ENCODE measurements at places on chromosomes 1 and 21.

GRCh38 chr1:171748651-171749050 is 6.8 kb upstream of the VAMP4 start:
- DNase-seq, result no peak

- no peak for DNase-seq
These were observed 82.6 kb upstream of the GALNT2 start for GRCh38 chr1:229984310-229984991.

GRCh38 chr1:187443939-187444338 is 615.2 kb downstream of the PLA2G4A start:
- DNase-seq, result no peak

- DNase-seq, result no peak
These were observed 4.4 kb downstream of the ST3GAL3 start for GRCh38 chr1:43711524-43712386.

GRCh38 chr21:40242586-40243265 is 375.5 kb downstream of the PCP4 start:
- no peak for DNase-seq

DNA sequence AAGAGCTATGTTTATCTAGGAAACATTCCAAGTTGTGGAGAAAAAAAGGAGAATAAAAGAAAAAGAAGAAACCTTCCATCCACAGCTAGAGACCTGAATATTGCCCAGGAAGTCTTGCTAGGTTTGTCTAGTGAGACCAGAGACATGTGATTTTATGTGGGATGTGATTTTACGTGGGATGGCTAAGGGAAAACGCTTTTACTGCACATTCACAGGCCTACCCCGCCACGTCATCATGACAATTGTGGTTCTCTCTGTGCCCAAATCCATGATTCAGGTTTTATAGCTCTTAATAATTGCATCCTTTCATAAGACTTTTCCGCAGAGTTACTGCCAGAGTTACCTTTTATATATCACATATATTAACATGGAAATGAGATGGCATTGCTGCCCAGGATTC is 86.4 kb upstream of the SSX2IP start:
- DNase-seq, result no peak

DNA sequence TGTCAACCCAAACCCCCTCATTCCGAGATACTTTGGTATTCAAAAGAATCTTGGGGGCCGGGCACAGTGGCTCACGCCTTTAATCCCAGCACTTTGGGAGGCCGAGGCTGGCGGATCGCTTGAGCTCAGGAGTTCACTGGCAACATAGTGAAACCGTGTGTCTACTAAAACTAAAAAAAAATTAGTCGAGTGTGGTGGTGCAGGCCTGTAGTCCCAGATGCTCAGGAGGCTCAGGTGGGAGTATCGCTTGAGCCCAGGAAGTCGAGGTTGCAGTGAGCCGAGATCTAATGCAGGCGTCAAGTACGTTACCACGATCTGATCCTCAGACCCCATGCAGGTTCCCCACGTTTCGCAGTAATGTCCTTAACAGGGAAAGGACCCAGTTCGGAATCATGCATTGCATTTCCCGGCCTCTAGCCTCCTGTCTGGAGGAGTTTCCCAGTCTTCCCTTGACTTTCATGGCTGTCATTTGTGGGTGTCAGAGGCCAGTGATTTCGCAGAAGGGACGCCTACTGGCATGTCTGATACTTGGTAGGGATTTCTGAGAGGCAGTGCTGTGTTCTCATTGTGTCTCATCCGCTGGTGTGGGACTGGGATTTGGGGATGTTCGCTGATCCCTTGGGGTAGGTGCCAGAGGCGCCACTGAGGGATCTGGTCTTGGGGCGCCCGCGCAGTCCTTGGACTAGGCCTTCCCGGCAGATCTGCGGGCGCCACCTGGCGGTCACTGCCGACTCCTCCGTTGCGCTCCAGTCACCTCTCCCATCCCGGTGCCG is 39.3 kb upstream of the HMGN1 start:
- DNase-seq, result peak; percentile 82

DNA sequence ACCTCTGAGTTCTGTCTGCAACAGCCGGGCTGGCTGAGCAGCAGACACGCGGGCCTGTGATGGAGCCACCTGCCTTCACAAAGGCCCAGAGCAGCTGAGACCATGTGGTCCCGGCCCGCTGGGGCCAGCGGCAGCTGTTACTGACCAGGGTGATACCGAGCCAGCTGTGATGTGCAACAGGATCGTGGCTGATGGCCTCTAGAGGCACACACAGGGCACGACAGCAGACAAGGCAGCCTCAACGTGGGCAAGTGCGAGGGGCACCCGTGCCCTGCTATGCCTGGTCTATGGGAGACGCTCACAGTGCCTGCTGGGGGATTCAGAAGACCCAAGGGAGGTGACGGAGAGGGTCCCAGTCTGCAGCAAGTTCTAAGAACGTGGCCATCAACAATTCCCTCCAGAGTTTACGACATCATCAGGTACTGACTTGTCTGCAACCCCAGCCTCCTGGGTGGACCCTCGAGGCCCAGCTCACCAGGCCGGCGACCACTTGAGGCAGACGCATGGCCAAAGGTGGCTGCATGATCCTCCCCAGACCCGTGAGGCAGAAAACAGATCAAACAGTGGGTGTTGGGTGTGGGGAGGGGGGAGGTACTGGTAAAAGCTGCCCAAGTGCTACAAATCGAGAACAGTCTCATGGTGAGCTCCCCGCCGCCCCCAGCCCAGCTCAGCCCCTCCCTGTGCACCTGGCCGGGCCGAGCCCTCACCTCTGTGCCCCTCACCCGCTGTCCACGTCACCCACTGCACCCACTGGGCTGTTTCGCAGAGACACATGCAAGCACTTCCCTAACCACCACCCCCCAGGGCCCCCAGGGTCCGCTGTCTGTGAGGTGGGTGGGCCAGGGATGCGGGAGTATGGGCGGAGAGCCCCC is 6.0 kb downstream of the POFUT2 start:
- DNase-seq, result no peak

GRCh38 chr21:42125571-42126544 is 54.7 kb downstream of the UMODL1 start:
- DNase-seq, result no peak

GRCh38 chr1:3327389-3327702 is 127.1 kb upstream of the ARHGEF16 start:
- DNase-seq, result no peak

GRCh38 chr21:33948096-33948950 is 32.7 kb upstream of the ATP5PO start:
- no peak for DNase-seq

GRCh38 chr1:41847733-41848132 is 71.0 kb downstream of the HIVEP3 start:
- DNase-seq, result no peak

- DNase-seq, result no peak
These were observed 289.8 kb upstream of the PLXNA2 start for GRCh38 chr1:208533746-208534598.

DNA sequence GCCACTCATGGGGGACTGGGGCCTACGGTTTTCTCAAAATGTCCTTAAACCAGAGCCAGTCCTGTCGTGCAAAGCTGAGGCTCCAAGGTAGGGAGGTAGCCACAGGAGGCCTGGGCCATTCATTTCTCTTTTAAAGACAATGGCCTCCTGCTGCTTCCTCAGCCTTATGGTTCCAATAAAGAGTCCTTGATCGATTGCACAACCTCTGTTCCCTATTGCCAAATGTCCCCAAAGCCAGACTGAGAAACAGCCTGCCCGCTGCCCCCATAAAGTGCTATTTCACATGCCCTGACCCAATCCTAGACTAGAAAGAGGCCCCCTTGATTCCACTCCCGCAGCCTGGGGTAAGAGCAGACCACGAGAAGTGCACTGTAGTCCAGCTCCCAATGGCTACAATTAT is 166.7 kb downstream of the CLIC6 start:
- no peak for DNase-seq

DNA sequence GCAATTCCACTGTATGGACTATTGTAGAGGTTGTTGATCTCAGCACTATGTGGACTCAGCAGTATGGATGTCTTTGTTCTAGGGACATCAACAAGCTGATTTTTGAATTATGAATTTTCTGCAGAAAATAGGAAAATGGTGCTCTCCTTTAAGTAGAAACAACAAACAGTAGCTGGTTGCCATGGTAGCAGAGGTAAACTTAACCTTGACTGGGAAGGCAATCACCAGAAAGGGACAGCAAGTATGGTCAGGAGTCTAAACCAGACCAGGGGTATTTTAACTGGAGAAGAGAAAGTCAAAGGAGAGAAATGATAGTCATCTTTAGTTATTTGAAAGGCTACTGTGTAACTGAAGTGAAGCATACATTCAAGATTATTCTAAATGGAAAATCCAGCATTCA is 22.3 kb downstream of the WLS start:
- no peak for DNase-seq

- no peak for DNase-seq
These were observed 133.5 kb upstream of the SOD1 start for GRCh38 chr21:31526040-31526439.

- DNase-seq, result no peak
These were observed 74.6 kb downstream of the USP25 start for GRCh38 chr21:15804247-15805005.

- peak; percentile 17 for DNase-seq
These were observed 93.1 kb upstream of the HAO2 start for GRCh38 chr1:119275145-119276134.

DNA sequence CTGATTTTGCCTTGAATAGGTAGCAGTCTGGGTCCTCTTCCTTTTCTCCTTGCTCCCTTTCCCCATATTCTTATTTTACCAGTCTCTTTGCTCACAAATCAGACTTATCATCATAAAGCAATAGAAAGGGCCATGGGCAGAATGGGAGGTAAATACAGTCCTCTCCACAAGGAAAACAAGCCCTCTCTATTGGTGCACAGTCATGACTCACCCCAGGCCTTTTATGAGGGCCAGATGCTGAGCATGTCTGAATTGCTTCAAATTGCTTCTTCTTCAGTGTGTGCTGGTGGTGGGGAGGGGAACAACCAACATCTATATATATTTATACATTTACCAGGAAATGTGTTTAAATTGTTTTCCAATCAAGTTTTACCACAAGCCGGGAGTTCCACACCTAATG is 75.2 kb downstream of the GFI1 start:
- DNase-seq, result no peak

DNA sequence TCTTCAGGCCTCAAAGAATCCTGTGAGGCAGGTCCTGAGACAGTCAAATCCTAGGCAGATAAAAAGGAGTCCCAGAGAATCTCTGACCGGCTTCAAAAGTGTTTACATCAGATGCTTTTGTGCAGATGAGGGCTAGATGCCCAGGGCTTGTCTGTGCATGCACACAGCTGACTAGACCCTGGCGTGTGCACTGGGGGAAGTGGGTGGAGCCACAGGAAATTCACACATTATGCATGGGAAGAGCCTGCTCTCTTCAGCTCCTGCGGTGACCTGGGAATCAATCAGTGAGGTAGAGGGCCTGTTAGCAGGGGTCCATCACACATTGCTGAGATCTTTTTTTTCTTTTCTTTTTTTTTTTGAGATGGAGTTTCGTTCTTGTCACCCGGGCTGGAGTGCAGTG is 36.6 kb upstream of the NHLH2 start:
- DNase-seq, result no peak

- DNase-seq, result no peak
These were observed 142.8 kb downstream of the ATG4C start for GRCh38 chr1:62926681-62927252.

DNA sequence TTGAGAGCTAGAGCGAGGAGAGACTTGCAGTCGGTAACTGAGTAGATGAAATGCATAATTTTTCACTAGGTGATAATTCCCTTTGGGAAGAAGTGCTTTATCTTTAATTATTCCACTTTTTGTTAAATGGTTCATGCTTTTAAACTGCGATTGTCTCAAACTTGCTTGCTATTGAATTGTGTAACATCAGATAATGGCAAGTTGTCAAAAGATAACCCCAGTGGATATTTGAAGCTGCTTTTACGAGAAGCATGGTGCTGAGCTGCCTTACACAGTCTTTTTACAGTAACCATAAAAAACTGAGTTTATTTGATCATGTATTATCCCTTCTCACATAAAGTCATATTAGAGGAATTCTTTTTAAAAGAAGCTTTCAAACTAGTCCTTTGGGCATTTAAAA is 30.2 kb downstream of the TMEM50B start:
- no peak for DNase-seq

DNA sequence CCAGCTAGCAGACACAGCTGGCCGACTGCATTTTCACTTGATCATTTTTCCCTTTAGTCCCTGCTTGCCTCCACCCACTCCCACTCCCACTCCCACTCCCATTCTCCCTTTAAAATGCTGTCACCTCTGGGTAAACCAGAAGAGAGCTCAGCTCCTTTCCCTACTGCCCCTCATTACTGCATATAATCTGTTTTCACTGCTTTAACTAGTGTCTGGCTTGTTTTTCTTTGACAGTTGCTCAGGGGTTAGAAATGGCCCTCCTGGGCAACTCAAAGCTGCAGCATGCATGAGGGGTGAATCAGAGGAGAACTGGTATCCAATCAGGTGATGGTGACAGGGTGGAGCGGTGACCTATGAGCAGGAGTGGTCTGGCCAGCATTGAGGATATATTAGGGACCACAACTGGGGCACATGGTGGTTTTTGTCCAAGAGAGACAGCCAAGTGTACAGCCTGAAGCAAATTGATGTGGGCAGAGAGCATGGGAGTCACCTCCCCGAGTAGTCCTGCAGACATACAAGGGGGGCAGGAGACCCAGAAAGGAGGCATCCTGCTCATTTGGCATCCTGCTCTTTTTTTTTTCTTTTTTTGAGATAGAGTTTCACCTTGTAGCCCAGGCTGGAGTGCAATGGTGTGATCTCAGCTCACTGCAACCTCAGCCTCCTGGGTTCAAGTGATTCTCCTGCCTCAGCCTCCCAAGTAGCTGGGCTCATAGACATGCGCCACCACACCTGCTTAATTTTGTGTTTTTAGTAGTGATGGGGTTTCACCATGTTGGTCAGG is 42.6 kb upstream of the SRSF10 start:
- DNase-seq, result no peak

- DNase-seq, result no peak
These were observed 29.6 kb upstream of the KAZN start for GRCh38 chr1:14568716-14569355.

DNA sequence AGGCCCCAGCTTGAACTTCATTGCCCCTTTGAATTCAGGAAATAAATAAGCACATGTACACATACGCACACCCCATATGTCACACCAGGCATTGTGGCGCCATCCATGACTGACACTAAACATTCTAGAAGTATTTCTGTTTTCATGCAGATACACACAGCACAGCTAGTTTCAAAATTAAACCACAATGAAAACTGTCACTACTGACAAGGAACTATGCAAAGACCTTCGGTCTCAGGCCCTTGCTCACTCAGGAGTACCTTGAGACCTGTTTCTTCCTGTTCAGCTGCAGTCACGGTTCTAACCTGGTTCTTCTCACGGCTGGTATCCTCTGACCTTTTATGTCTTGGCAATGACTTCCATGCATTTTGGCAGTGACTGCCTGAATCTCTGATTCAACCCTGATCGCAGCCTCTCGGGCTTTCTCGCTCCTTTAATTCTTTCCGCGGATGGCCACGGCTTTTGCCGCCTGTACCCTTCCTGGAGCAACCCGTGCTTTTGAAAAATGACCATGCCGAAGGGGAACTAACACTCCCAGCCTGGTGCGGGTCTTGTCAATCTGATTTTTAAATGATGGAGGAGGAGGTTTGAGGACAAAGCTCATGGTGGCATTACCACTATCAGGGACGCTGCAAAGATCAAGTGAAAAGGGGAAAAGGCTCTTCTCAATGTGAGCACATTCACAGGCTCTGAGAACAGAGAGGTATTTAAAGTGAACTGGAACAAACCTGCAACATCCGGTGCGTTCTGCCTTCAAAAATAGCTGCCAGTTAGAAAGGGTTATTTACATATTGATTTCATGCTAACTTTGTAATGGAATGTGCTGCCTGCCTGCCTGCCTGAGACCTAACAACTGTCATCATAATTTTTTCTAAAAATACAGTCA is 384.6 kb downstream of the RRAGC start:
- no peak for DNase-seq

- no peak for DNase-seq
These were observed 10.3 kb upstream of the TUFT1 start for GRCh38 chr1:151529781-151530180.
